Caco-2 (cell line): ENCODE measurements at places on chromosomes 3 and 15.

GRCh38 chr15:67746450-67746849 is 78.9 kb upstream of the SKOR1 start:
- no peak overlapping the region for H3K27ac ChIP-seq
- H3K36me3 ChIP-seq, result no peaks in the 10 kb centered on the region
- no peaks in the 10 kb centered on the region for H3K27me3 ChIP-seq
- H3K4me3 ChIP-seq, result no peak overlapping the region
- peaks cover 5% of the 10 kb centered on the region; the same call in 1 of the 2 replicates for H3K4me1 ChIP-seq
- no peak for DNase-seq

GRCh38 chr3:29486917-29487316 is 206.0 kb downstream of the RBMS3 start:
- H3K36me3 ChIP-seq, result no peaks in the 10 kb centered on the region
- DNase-seq, result no peak
- H3K27ac ChIP-seq, result peak overlapping the region; percentile 51
- no peaks in the 10 kb centered on the region for H3K4me1 ChIP-seq

DNA sequence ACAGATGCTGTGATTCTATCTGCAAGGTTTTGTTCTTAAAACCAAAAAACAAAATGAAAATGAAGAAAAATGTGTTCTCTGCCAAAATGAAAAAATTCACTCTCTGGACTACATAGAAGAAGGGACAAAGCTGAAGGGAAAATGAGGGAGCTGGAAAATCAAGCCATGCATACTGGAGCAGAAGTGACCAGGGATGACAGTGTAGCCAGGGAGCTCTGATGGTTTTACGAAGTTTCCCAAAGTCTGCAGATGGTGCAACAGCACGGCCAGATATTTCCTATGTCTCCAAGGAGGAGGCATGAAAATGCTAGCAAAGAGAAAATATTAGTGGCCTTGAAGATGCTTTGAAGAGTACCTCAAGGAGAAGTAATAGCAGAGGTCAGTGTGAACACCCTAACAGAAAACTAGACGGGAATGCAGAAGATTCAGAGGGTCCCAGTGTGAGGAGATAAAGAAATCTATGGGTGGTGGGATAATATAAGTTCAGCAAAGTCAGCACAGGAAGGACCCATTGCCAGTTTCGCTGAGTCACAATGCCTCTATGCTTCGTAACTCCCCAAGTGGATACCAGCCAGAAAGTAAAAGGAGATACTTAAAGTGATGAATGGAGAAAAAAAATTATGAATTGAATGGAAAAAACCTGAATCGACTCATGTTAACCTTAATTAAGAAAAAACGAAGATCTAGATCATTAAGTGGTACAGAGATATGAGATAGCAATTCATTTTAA is 39.0 kb upstream of the POMGNT2 start:
- H3K4me3 ChIP-seq, result no peak overlapping the region
- H3K4me1 ChIP-seq, result peaks cover 4% of the 10 kb centered on the region; the same call in 1 of the 2 replicates
- DNase-seq, result no peak
- H3K27ac ChIP-seq, result no peak overlapping the region

DNA sequence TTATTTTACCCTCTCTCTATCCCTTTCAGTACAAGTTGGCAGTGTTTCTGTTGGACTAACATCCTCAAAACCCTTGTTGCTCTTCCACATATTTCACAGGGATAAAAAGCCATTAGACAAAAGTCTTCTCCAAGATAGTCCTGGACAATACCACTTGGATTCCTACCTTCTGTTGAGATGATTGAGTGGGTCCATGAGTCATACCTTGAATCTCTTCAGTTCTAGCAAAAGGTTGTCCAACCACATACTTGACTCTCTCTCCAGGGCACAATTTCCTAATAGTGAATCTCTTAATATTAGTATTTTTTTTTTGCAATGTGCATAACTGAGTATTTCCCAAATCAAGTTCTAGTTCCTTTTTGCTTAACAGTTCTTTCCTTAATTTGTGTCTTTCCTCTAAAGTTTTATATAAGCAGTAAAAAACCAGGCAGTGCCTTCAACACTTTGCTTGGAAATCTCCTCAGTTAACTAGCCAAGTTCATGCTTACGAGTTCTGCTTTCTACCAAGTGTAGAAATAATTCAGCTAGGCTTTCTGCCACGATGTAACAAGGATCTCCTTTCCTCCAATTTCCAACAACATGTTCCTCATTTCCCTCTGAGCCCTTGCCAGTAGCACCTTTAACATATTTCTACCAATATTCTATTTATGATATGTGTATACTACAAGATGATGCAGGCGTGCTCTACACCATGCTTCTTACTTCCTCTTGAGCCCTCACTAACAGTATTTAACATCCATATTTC is 68.3 kb upstream of the NEO1 start:
- H3K27me3 ChIP-seq, result no peaks in the 10 kb centered on the region
- DNase-seq, result no peak
- no peaks in the 10 kb centered on the region for H3K4me1 ChIP-seq
- H3K4me3 ChIP-seq, result no peak overlapping the region

GRCh38 chr3:77464111-77464688 is 424.3 kb downstream of the ROBO2 start:
- DNase-seq, result no peak
- no peaks in the 10 kb centered on the region for H3K27me3 ChIP-seq
- H3K27ac ChIP-seq, result no peak overlapping the region
- H3K4me3 ChIP-seq, result no peak overlapping the region
- no peaks in the 10 kb centered on the region for H3K36me3 ChIP-seq
- H3K4me1 ChIP-seq, result no peaks in the 10 kb centered on the region

DNA sequence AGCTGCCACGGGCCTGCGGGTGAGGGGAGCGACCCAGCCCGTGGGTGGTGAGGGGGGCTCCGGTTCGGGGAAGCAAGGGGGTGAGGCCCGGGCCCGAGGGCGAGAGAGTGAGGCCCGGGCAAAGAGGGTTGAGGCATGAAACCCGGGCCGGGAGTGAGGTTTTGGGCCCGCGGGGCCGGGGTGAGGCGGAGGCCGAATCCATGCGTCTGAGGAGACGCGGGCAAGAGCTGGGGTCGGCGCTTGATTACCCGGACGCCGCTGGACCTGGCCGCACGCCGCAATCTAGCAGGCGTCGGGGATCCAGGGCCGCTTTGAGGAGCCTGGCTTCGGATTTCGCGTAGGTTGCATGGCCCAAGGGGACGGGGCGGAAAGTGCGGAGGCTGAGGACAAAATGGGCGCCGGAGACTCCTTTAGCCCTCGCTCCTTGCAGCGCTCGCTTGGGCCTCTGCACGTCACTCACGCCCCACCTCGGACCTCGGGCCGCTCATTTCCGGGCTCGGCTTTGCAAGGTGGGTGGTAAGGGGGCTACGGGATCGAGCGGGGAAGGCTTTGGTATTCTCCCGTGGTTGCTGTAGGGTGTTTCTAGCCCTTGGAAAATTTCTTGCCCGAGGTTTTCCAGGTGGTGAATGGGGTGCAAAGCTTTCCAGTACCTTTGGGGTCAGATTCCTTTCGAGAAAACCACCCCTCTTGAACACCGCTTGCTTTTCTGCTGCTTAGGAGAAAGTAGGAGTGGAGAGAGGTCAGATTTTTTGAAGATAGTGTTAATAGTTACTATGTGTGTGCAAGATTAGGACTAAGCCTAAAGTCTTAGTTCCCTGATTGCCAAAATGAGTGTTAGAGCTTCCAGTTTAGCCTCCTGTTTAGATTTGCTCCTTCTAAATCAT is 827 bp downstream of the SLC25A36 start:
- peak; percentile 72 for DNase-seq
- peak overlapping the region; percentile 97 for H3K27ac ChIP-seq
- no peaks in the 10 kb centered on the region for H3K36me3 ChIP-seq
- no peaks in the 10 kb centered on the region for H3K27me3 ChIP-seq
- H3K4me1 ChIP-seq, result peaks cover 39% of the 10 kb centered on the region

GRCh38 chr3:195040094-195040493 is 230.9 kb downstream of the XXYLT1 start:
- no peak overlapping the region for H3K4me3 ChIP-seq
- no peak for DNase-seq
- H3K27ac ChIP-seq, result no peak overlapping the region
- H3K27me3 ChIP-seq, result no peaks in the 10 kb centered on the region

DNA sequence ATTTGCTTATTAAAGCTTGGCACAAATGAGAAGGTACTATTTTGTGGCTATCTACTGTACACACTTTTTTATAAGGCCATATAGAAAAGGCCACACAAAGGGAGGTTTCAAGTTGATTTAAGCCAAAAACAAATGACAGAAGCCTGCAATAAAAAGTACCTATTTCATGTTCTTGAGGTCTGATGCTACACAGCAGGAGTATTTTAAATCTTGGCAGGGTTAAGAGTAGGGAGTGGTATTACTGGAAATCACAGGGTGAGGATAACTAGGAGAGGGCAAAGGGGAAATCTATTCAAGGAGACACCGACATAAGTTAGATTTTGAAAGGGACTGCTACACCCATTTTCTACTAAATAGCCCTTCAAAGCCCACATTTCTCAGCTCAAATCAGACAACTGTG is 146.2 kb downstream of the GREM1 start:
- H3K4me1 ChIP-seq, result peaks cover 9% of the 10 kb centered on the region
- H3K27ac ChIP-seq, result no peak overlapping the region
- H3K27me3 ChIP-seq, result no peaks in the 10 kb centered on the region
- no peak overlapping the region for H3K4me3 ChIP-seq
- DNase-seq, result no peak

- H3K27ac ChIP-seq, result no peak overlapping the region
- no peaks in the 10 kb centered on the region for H3K27me3 ChIP-seq
- H3K36me3 ChIP-seq, result no peaks in the 10 kb centered on the region
- no peaks in the 10 kb centered on the region for H3K4me1 ChIP-seq
- DNase-seq, result no peak
These were observed 109.3 kb upstream of the FAN1 start for GRCh38 chr15:30794388-30794787.

- DNase-seq, result peak; percentile 87
- H3K4me3 ChIP-seq, result no peak overlapping the region
- H3K27ac ChIP-seq, result no peak overlapping the region
- H3K36me3 ChIP-seq, result no peaks in the 10 kb centered on the region
- H3K27me3 ChIP-seq, result no peaks in the 10 kb centered on the region
These were observed 207.1 kb downstream of the TBC1D2B start for GRCh38 chr15:77870195-77871065.

- no peaks in the 10 kb centered on the region for H3K27me3 ChIP-seq
- H3K4me3 ChIP-seq, result no peak overlapping the region
- H3K27ac ChIP-seq, result no peak overlapping the region
- DNase-seq, result no peak
- H3K4me1 ChIP-seq, result no peaks in the 10 kb centered on the region
These were observed 57.3 kb upstream of the RNF7 start for GRCh38 chr3:141680620-141681389.

GRCh38 chr15:80773792-80774352 is 5.3 kb upstream of the CEMIP start:
- DNase-seq, result no peak
- no peak overlapping the region for H3K4me3 ChIP-seq
- no peaks in the 10 kb centered on the region for H3K27me3 ChIP-seq
- no peak overlapping the region for H3K27ac ChIP-seq

GRCh38 chr3:139521816-139522215 is 17.7 kb downstream of the RBP1 start:
- DNase-seq, result no peak
- H3K4me1 ChIP-seq, result no peaks in the 10 kb centered on the region
- H3K27me3 ChIP-seq, result no peaks in the 10 kb centered on the region

DNA sequence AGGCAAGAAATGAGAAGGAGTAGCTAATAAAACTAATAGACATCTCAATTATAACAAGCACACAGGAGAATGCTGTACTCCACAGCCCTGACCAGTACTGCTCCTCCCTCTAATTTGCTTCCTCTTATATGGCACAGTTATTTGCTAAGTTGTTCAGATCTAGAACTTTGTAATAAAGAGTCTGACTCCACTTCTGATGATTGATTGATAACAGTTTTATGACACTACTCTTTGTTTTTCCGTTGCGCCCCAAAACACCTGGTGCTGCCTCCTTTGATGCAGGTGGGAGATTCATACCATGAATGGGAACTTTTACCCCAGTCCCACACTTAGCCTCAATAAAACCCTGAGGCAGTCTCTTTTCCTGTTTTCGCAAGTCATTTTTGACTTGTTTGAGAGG is 777.7 kb downstream of the GBE1 start:
- no peaks in the 10 kb centered on the region; the same call in 1 of the 2 replicates for H3K4me1 ChIP-seq
- DNase-seq, result no peak
- H3K36me3 ChIP-seq, result no peaks in the 10 kb centered on the region
- H3K27ac ChIP-seq, result no peak overlapping the region
- no peaks in the 10 kb centered on the region for H3K27me3 ChIP-seq

- H3K27ac ChIP-seq, result no peak overlapping the region
- no peaks in the 10 kb centered on the region for H3K27me3 ChIP-seq
- H3K4me3 ChIP-seq, result no peak overlapping the region
- H3K36me3 ChIP-seq, result no peaks in the 10 kb centered on the region
- no peak for DNase-seq
These were observed 36.0 kb downstream of the CCDC54 start for GRCh38 chr3:107413264-107413663.

DNA sequence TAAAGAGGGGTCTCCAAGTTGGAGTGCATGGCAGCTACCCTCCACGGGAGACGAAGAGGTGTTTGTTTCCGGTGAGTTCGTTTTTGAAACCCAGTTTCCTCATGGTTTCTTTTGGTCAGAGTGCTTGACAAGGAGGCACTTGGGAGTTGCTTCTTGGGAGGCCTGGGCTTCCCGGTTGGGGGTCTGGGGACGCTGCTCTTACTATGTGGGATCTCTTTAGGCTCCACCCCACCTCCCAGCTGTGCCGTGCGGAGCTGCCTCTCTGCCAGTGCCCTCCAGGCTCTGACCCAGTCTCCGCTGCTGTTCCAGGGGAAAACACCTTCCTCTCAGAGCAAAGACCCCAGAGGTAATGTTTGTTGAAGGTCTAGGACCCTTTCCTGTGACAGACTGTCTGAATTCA is 29.6 kb downstream of the KIF7 start:
- no peak for DNase-seq
- H3K36me3 ChIP-seq, result no peaks in the 10 kb centered on the region; the same call in 1 of the 2 replicates
- no peaks in the 10 kb centered on the region for H3K4me1 ChIP-seq

DNA sequence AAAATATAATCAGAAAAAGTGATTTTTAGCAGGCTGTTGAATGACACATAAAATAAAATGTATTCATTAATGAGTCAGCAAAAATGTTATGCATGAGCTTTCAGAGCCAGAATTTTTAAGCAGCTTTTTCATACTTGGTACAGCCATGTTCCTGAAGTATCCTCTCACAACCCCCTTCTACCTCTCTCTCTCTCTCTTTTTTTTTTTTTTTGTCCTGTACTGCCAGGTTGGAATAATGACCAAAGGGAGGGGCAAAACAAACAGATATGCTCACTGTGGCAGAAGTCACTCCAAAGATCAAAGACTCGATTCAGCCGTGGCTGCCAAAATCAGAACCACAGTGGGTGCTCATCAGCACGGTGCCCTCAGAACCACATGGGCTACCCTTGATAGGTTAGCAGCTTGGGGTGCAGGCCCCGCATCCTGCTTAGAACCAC is 383.0 kb downstream of the ZBTB20 start:
- H3K36me3 ChIP-seq, result no peaks in the 10 kb centered on the region
- no peak for DNase-seq
- H3K27me3 ChIP-seq, result no peaks in the 10 kb centered on the region
- peaks cover 8% of the 10 kb centered on the region; the same call in 1 of the 2 replicates for H3K4me1 ChIP-seq
- no peak overlapping the region for H3K4me3 ChIP-seq

- H3K27ac ChIP-seq, result no peak overlapping the region
- no peaks in the 10 kb centered on the region for H3K4me1 ChIP-seq
- peak; percentile 51 for DNase-seq
- H3K27me3 ChIP-seq, result no peaks in the 10 kb centered on the region
- no peaks in the 10 kb centered on the region for H3K36me3 ChIP-seq
- H3K4me3 ChIP-seq, result no peak overlapping the region
These were observed 26.4 kb upstream of the LAMP3 start for GRCh38 chr3:183188895-183189462.

- H3K36me3 ChIP-seq, result no peaks in the 10 kb centered on the region
- no peak for DNase-seq
- no peaks in the 10 kb centered on the region for H3K27me3 ChIP-seq
- no peaks in the 10 kb centered on the region for H3K4me1 ChIP-seq
- H3K4me3 ChIP-seq, result no peak overlapping the region
These were observed 250.1 kb downstream of the TLE3 start for GRCh38 chr15:69847625-69848024.
